ENCODE measurements at places on chromosomes 4 and X. TPM values are rescaled to one million over a fixed set of nuclear protein-coding genes. Genes with fewer than 3 reads are reported as not detected.

Gene FGFBP1
- 430 TPM for total RNA-seq

Gene CA5B
- 12.6 TPM for total RNA-seq

Gene TMEM255A
- 3.3 TPM for total RNA-seq

Gene BTC
- 7.1 TPM for total RNA-seq

Gene NWD2
- total RNA-seq = not detected

Gene GSX2
- not detected for total RNA-seq

GRCh38 chrX:39599339-39599738 lies 498.4 kb downstream of the BCOR start:
- no peaks in the 10 kb centered on the region for H3K36me3 ChIP-seq
- H3K4me1 ChIP-seq = no peaks in the 10 kb centered on the region
- DNase-seq = no peak
- H3K4me3 ChIP-seq = no peak overlapping the region
- H3K27me3 ChIP-seq = no peaks in the 10 kb centered on the region

GRCh38 chr4:8422327-8422726 lies 18.2 kb downstream of the ACOX3 start:
- DNase-seq = no peak
- H3K4me1 ChIP-seq = peaks cover 82% of the 10 kb centered on the region
- peak overlapping the region; percentile 6 for H3K27ac ChIP-seq
- no peaks in the 10 kb centered on the region for H3K27me3 ChIP-seq
- H3K4me3 ChIP-seq = no peak overlapping the region
- no peaks in the 10 kb centered on the region for H3K36me3 ChIP-seq

GRCh38 chr4:109275066-109275745 lies 27.3 kb downstream of the COL25A1 start:
- H3K36me3 ChIP-seq = no peaks in the 10 kb centered on the region
- H3K4me3 ChIP-seq = no peak overlapping the region
- no peaks in the 10 kb centered on the region for H3K27me3 ChIP-seq
- no peak overlapping the region for H3K27ac ChIP-seq

GRCh38 chr4:25533256-25533655 lies 122.4 kb upstream of the SLC34A2 start:
- H3K4me3 ChIP-seq = no peak overlapping the region
- no peak for DNase-seq
- no peaks in the 10 kb centered on the region for H3K4me1 ChIP-seq
- no peak overlapping the region for H3K27ac ChIP-seq
- H3K36me3 ChIP-seq = no peaks in the 10 kb centered on the region
- no peaks in the 10 kb centered on the region for H3K27me3 ChIP-seq

- H3K36me3 ChIP-seq = no peaks in the 10 kb centered on the region
- no peaks in the 10 kb centered on the region for H3K27me3 ChIP-seq
- no peak overlapping the region for H3K27ac ChIP-seq
- H3K4me1 ChIP-seq = no peaks in the 10 kb centered on the region
Measured at GRCh38 chrX:106249706-106250379, 81.7 kb downstream of the PWWP3B start.

DNA sequence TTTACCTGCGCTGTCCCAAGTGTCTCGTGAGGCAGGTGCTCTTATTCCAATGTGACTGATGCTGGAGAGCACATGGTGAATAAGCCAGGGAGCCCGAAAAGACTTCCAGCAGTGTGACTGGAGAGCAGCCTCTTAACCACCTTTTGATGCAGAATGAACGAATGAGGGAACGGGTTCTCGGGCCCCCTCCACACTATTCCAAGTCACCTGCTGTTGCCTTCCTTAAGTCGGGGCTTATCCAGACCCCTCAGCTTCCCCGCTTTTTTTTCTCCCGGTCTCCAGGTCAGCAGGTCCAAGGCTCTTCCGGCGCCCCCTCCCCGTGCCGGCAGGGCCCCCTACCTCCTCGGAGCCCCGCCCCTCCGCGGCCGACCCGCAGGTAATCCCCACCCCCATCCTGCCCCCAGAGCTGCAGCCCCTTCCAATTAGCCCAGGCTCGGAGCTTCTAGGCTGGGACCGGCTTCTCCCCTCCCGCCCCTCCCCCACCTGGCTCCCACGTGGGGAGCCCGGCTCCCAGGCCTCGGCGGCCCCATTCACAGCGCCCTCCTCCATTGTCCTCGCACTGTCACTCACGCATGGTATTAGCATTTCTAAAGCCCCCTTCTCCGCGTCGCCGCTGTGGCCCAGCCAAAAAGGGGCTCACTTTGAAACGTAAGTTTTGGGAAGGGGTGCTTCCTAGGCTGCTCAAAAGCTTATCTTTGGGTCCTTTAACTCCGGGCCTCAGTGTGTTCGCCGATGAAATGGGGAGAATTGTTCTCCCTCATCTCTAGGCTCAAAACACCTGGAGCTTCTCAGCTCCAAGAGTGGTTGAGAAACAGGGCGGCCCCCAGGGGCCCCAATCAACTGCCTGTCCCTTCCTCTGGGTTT lies 56.2 kb upstream of the PJA1 start:
- no peaks in the 10 kb centered on the region for H3K36me3 ChIP-seq
- no peak overlapping the region for H3K4me3 ChIP-seq
- no peak overlapping the region for H3K27ac ChIP-seq
- no peaks in the 10 kb centered on the region for H3K27me3 ChIP-seq
